ENCODE measurements at places on chromosomes 2 and 18.
A peak's percentile ranks its signal among the peaks of the same experiment; 100 is the strongest.

GRCh38 chr2:1140389-1141003 is 189.8 kb downstream of the SNTG2 start:
- H3K36me3 ChIP-seq, result no peaks in the 10 kb centered on the region
- no peaks in the 10 kb centered on the region for H3K27me3 ChIP-seq
- H3K27ac ChIP-seq, result no peak overlapping the region

- H3K27ac ChIP-seq, result no peak overlapping the region
- H3K27me3 ChIP-seq, result no peaks in the 10 kb centered on the region
- DNase-seq, result no peak
- no peaks in the 10 kb centered on the region for H3K4me1 ChIP-seq
Measured at GRCh38 chr2:31874071-31874470, 136.7 kb downstream of the MEMO1 start.

DNA sequence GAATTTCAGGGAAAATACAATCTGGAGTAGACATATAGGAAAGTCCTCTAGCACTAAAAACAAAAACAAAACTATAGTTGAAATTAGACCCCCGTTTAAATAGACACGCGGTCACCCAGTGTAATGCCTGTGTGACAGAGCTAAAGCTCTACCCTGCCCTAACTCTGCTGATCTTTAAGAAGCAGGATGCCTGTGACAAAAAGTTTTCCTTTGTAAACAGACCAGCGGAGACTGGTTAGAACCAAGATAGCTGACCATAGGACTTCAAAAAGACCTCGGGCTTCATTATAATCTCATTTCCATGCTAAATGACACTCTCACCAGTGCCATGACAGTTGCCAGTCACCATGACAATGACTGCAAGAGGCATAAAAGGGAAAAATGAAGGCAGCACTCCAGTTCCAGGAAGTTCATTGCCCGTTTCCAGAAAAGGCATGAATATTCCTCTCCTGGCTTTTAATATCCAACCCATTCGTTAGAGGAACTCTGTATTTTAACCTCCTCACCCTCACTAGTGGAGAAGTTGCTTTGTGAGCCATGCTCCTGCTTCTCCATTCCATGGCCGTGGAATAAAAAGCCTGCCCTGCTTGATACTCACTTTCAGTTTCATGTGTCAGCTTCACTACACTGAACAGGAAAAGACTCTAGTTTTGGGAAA is 157.2 kb upstream of the COPS8 start:
- no peak for DNase-seq
- H3K27ac ChIP-seq, result peak overlapping the region; percentile 49
- H3K4me1 ChIP-seq, result no peaks in the 10 kb centered on the region
- H3K27me3 ChIP-seq, result no peaks in the 10 kb centered on the region
- H3K4me3 ChIP-seq, result no peak overlapping the region

- H3K36me3 ChIP-seq, result no peaks in the 10 kb centered on the region
- DNase-seq, result peak; percentile 50
- no peaks in the 10 kb centered on the region for H3K27me3 ChIP-seq
- H3K4me3 ChIP-seq, result peak overlapping the region; percentile 94
- peaks cover 4% of the 10 kb centered on the region for H3K4me1 ChIP-seq
- peak overlapping the region; percentile 94 for H3K27ac ChIP-seq
Measured at GRCh38 chr2:151289972-151290866, 751 bp upstream of the NMI start.

- H3K4me3 ChIP-seq, result no peak overlapping the region
- H3K27me3 ChIP-seq, result no peaks in the 10 kb centered on the region
- DNase-seq, result no peak
- no peaks in the 10 kb centered on the region for H3K4me1 ChIP-seq
Measured at GRCh38 chr2:9065901-9066300, 62.4 kb upstream of the MBOAT2 start.

DNA sequence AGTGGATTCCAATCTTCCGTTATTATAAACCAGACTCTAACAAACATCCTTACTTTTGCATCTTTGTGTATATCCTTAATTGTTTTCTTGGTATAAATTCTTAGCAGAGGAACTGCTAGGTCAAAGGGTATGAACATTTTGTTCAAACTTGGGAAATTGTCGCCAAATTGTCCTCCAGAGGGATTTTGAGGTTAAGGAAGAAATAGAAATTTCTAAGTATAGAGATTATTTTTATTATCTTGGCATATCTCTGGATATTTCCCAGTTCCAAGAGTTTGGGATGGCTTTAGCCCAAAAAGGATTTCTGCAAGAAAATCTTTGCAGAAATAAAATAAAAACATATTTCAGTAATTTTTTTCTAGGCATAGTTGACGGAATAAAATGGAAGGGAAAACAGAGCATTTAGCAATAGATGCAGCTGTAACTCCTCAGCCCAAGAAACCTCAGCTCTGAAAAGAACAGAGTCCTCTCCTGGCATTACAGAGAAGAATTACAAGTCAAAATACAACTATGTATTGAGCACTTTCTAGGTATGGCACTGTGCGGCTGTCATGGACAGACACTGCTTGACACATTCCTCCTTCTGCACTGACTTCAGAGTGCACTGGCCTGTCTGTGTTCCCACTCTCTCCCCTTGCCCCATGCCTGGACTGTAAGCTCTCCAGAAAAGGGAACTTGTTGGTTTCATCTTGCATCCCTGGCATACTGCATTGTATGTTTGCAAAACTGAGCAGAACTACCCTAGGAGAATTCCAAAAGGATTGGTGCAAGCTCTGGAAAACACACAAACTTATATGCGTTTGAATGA is 117.3 kb upstream of the STON1 start:
- peaks cover 18% of the 10 kb centered on the region for H3K4me1 ChIP-seq
- H3K36me3 ChIP-seq, result no peaks in the 10 kb centered on the region
- no peaks in the 10 kb centered on the region for H3K27me3 ChIP-seq
- H3K27ac ChIP-seq, result no peak overlapping the region

GRCh38 chr18:28212060-28212459 is 35.1 kb upstream of the CDH2 start:
- no peak overlapping the region for H3K27ac ChIP-seq
- no peak overlapping the region for H3K4me3 ChIP-seq
- DNase-seq, result no peak

GRCh38 chr2:223032187-223033142 is 19.5 kb upstream of the KCNE4 start:
- H3K27ac ChIP-seq, result no peak overlapping the region
- no peak for DNase-seq
- H3K36me3 ChIP-seq, result no peaks in the 10 kb centered on the region
- no peaks in the 10 kb centered on the region for H3K4me1 ChIP-seq
- H3K4me3 ChIP-seq, result no peak overlapping the region

DNA sequence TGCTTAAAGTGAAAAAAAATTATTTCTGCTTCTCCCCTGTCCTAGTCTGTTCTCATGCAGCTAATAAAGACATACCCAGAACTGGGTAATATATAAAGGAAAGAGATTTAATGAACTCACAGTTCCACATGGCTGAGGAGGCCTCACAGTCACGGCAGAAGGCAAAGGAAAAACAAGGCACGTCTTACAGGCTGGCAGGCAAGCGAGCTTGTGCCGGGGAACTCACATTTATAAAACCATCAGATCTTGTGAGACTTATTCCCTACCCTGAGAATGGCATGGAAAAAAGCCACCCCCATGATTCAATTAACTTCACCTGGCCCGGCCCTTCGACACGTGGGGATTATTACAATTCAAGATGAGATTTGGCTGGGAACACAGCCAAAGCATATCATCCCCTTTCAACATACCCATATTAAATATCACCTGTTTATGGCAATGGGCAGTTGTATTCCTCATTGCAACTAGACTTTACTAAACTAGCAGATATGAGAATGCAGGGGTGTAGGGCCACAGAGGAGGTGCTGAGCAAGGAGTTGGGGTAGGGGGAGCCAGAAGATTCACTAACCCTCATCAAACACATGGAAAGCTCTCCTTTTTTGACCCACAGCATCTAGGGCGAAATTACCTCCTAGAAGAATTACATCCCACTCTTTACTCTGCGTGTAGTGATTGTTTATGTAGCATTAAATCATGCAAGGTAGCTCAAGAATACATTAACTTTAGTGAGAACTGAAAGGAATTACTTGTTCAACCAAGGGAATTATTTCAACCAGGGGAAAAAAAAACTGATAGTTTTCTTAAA is 183.3 kb upstream of the DOK6 start:
- H3K36me3 ChIP-seq, result no peaks in the 10 kb centered on the region
- no peaks in the 10 kb centered on the region for H3K4me1 ChIP-seq
- no peaks in the 10 kb centered on the region for H3K27me3 ChIP-seq
- DNase-seq, result no peak
- no peak overlapping the region for H3K27ac ChIP-seq

- DNase-seq, result no peak
- H3K27me3 ChIP-seq, result no peaks in the 10 kb centered on the region
- no peaks in the 10 kb centered on the region for H3K4me1 ChIP-seq
- no peak overlapping the region for H3K4me3 ChIP-seq
- H3K36me3 ChIP-seq, result no peaks in the 10 kb centered on the region
Measured at GRCh38 chr2:228059735-228060134, 121.8 kb downstream of the SPHKAP start.

Data from adrenal gland (tissue), 19 donors.